Esophagus mucosa (tissue), 1 donor: ENCODE measurements at places on chromosomes 6 and 20. TPM values are rescaled to one million over a fixed set of nuclear protein-coding genes. Genes with fewer than 3 reads are reported as not detected.

The SMLR1 gene
- not detected for total RNA-seq

- no peak for ATAC-seq
Measured at GRCh38 chr20:53734006-53734688, 140.5 kb upstream of the ZNF217 start.

The LGSN gene
- not detected for total RNA-seq

- no peak for ATAC-seq
Measured at GRCh38 chr20:41290804-41291389, 26.6 kb downstream of the ZHX3 start.

DNA sequence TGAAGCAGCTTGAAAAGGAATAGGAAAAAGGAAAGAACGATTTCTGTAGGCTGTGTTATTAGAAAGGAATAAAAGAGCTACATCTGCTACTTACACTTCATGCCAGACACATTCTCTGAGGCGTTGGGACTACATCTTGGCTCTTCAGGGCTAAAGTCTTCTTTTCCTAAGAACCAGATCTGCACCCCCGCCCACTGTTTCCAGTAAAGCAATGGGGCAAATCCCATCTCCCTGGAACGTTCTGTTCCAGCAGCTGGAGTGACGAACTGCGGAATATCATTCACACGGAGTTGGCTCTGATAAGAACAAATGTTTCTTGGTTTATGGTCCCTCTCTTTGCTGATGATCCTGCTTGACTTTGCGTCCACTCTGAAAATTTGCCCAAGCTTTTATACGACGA is 26.9 kb downstream of the FAM50B start:
- ATAC-seq = no peak

GRCh38 chr20:19210391-19211155 is 1.9 kb upstream of the SLC24A3 start:
- no peak for ATAC-seq

The ABCF1 gene
- 27.1 TPM for total RNA-seq

The CD83 gene
- total RNA-seq = 0.48 TPM

The EEF1A1 gene
- total RNA-seq = 7,434 TPM

GRCh38 chr20:19382386-19383340 is 170.2 kb downstream of the SLC24A3 start:
- ATAC-seq = no peak

The TBC1D7 gene
- total RNA-seq = 16.6 TPM

The HLA-DQB1 gene
- total RNA-seq = 1.1 TPM

GRCh38 chr6:15489261-15489962 is 173.4 kb downstream of the DTNBP1 start:
- ATAC-seq = no peak
